ENCODE measurements at places on chromosomes 7 and 10.

- ATAC-seq = no peak
Observed at GRCh38 chr7:116342125-116342524, 131.8 kb downstream of the TES start.

DNA sequence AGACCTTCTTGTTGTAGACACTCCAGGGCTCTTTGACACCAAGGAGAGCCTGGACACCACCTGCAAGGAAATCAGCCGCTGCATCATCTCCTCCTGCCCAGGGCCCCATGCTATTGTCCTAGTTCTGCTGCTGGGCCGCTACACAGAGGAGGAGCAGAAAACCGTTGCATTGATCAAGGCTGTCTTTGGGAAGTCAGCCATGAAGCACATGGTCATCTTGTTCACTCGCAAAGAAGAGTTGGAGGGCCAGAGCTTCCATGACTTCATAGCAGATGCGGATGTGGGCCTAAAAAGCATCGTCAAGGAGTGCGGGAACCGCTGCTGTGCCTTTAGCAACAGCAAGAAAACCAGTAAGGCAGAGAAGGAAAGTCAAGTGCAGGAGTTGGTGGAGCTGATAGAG, 5.5 kb downstream of the GIMAP7 start:
- ATAC-seq = no peak

- ATAC-seq = no peak
Observed at GRCh38 chr7:155184923-155185322, 112.8 kb upstream of the INSIG1 start.

DNA sequence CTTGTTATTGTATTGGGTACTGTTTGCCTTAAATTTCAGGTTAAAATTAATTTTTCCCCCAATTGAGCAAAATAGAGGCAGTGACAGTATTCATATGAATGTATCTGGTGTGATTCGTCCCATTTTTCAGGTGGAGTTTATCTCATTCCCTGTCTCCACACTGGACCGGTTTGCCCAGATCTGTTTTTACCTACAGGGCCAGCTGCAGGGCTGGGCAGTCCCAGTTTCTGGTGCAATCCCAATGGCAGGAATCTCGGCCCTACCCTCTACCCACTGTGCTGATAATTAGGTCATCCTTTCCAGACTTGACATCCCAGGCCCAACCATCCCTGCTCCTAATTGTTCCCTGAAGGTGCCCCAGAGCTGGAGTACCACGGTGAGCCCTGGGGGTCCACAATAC, 49.8 kb upstream of the NFE2L3 start:
- ATAC-seq = no peak

DNA sequence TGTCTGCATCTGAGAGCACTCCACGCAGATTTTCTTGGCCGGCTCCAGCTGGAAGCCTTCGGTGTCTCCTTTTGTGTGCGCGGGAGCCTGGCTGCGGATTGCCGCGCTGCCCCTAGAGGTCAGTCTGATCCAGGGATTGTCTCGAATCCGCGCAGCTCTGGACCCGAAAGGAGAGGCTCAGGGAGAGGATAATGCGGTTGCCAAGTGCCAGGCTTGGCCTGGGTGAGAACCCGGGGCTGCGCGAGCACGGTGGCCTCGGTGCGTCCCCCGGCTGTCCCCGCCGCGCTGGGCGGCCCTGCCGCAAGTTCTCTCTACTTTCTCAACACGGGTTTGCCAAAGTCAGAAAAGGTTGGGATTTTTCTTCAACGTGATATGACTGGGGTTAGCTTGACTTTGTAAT, 140.9 kb downstream of the ADCYAP1R1 start:
- peak; percentile 100 for ATAC-seq

DNA sequence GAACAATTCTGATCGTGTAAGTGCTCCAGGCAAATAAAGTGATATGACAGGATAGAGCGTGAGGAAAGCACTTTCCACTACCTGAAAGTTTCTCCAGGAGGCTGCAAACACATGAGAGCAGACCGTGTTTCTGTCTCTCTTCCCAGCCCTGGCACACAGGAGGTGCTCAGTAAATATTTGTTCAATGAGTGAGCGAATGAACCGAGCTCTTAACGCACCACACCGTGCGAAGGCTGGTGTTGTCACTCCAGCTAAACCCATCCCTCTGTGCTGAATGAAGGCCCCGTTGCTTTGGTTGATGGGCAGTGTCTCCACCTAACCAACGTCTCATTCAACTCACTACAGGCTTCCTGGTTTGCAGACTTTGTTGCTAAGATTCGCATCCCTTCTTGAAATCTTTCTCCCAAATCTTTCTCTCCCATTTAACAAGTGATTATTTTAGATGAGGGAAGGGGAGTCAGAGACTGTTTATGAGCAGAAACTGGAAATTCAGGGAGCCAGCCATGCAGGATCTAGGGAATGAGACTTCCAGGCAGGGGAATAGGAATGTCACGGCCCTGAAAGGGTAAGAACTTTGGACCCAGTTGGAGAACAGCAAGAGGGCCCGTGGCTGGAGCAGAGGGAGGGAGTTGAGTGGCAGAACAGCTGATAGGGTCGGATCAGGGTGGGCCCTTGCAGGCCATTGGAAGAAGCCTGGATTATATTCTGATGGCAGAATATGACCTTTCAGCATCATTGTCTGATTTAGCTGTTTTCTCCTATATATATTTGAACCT, 282.6 kb downstream of the CAMK1D start:
- no peak for ATAC-seq

DNA sequence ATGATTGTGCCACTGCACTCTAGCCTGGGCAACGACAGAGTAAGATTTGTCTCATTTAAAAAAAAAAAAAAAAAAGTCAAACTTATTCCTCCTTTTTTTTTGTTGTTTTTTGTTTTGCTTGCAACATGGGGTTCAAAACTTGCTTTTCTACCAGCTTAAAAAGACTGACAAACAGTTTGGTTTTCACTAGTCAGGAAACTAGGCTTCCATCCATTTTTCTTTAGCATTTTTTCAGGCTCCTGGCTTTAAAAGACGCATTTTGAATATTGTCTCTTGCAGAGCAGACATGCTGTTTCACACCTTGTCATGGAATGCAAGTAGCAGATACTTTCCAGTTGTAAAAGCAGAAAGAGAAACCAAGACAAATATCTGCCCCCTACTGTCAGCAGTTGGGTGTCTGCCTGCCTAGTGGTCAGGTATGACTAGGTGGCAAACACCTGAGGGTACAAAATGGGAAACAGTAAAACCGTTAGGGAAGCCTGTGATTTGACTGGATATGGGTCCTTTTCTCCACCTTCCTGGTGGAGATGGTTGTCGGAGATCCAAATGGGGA, 139.9 kb downstream of the CCDC71L start:
- ATAC-seq = no peak

Measured in motor neuron (in vitro differentiated cells).